ENCODE measurements at places on chromosomes 3 and 15.

GRCh38 chr3:10169000-10169496 is 4.3 kb downstream of the IRAK2 start:
- DNase-seq, result no peak

DNA sequence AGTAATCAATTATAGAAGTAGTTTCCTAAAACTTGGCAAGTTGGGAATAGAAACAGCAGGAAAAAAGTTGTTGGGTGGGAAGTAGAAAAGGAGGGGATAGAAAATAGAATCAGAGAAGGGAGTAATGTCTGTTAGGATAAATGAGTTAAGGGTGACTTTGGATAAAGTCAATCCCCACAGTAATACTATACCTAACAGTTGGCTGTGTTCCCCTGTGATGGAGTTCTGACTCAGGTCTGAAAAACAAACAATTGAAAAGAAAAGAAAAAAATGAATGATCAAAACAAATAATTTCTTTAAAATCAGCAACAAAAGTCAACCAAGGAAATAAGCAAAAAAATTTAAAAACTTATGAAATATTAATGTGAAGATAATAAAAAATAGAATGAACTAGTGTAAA is 50.3 kb downstream of the EMC4 start:
- DNase-seq, result no peak

DNA sequence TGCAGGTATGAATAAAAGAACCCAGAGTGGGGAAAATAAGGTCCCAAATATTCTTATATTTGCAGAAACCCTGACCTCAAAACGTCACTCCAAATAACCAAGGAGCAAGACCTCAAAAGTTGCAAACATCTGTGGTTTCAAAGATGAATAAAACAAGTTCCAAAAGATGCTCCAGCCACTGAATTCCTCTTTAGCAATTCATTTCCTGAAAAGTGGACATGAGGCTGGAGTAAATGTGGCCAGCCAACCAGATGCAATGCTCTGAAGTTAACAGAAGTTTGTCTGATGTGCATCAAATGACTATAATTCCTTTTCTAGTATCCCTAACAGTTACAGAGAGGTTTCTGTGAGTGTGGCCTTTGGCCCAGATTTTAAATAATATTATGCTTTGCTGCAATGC is 71.2 kb upstream of the WNT5A start:
- DNase-seq, result no peak

- no peak for DNase-seq
Measured at GRCh38 chr3:165359005-165359404, 162.8 kb upstream of the SLITRK3 start.

GRCh38 chr15:76460347-76460746 is 123.8 kb downstream of the ISL2 start:
- no peak for DNase-seq

Measured in natural killer cell (primary cell).